Renal cortical epithelial cell (primary cell): ENCODE measurements at places on chromosomes 4 and X.

- DNase-seq = no peak
Measured at GRCh38 chr4:162984621-162985020, 182.1 kb downstream of the NAF1 start.

- peak; percentile 19 for DNase-seq
Measured at GRCh38 chr4:108738003-108738706, 24.7 kb downstream of the ETNPPL start.

GRCh38 chr4:146654687-146655520 is 16.2 kb downstream of the POU4F2 start:
- DNase-seq = no peak

- DNase-seq = peak; percentile 9
Measured at GRCh38 chrX:31213941-31214340, 142.1 kb upstream of the FTHL17 start.

- DNase-seq = peak; percentile 9
Measured at GRCh38 chr4:184021389-184021788, 116.3 kb downstream of the STOX2 start.

- no peak for DNase-seq
Measured at GRCh38 chr4:93747220-93747619, 81.3 kb upstream of the ATOH1 start.

DNA sequence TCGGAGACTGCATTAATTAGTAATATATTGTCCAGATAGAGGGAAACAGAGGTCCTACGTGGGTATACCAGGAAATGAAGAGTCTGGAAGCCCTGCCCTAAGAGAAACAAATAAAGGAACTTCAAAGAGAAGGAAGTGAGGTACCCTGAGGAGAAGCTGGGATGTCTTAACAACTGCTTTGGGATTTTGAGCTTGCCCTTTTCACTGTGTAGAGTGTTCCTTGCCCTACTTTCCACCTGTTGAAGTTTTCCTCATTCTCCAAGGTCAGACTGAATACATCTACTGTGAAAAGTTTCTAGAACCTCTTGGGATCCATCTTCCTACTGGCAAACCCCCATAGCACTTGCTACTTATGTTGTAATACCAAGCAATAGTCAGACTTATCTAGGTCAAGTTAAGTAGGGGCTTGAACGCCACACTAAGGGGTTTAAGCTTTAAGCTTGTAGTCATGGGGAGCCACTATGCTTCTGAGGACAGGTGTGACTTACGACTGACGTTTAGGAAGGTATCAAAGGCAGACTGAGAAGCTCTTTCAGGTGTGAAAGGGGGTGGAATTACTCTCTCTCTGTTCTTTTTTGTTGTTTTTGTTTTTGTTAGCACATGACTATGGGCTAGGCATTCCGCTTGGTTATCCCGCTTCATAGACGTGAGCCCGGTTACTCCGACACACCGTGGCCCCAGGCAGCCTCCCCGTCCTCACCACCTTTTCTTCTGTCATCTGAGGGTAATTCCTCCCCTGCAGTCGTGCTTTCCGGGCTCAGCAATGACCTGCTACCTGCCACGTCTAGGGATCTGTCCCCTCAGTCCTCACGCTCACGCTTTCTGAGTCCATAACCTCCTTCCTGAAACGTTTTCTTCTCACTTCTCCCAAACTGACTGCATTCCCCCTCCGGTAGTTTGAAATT is 959 bp upstream of the REST start:
- DNase-seq = no peak

- DNase-seq = peak; percentile 65
Measured at GRCh38 chrX:2370456-2370855, 130.3 kb downstream of the DHRSX start.

DNA sequence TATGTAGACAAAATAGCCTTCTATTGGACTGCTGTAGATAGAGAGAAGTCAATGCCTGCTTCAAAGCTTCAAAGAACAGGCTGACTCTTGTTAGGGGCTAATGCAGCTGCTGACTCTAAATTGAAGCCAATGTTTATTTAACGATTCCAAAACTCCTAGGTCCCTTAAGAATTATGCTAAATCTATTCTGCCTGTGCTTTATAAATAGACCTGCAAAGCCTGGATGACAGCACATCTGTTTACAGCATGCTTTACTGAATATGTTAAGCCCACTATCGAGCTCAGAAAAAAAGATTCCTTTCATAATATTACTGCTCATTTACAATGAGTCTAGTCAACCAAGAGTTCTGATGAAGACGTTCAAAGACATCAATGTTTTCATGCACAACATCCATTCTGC is 54.8 kb upstream of the RBMXL3 start:
- DNase-seq = no peak

DNA sequence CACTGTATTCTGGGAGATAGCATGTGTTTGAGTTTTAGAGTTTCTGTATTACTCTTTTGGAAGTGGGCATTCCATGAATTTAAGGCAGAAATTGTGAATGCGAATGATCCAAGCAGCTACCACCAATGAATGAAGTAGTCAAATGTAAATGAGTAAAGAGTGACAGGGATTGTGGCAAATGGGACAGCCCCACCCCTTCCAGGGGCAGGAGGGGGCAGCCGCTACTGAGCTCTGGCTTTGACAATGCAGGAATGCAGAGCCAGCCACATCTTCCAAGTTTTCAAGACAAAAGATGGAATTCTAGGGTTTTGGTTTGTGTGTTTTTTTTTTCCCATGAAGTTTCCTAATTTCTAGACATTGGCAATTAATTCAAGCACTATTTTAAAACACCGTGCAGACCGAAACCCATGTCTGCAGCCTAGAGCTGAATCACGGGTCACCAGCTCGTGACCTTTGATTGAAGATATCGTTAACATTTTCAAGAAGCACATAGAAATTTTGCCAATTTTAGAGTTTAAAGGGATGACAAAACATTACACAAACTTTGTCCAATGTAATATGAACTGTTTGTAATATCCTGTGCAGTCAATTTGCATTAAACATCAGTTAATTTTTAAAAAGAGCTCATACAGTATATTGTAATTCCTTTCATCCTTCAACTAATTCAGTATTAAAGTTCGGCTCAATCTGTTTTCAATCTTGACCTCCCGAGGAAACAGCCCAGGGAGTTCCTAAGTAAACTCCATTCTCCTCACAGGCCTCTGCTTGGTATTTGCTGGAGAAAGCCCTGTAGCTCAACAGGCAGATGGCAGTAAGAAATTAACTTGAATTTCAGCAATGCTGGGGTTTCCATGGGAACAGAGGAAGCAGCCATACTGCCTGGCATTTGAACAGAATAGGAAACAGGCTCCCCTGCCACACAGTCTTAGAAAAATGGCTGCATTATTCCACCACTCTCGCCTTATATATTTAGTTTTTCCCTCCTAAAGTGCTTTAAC is 83.4 kb downstream of the UCHL1 start:
- DNase-seq = peak; percentile 90

GRCh38 chr4:111781611-111782010 is 363.6 kb upstream of the FAM241A start:
- DNase-seq = no peak
